ENCODE measurements at places on chromosomes 6 and 20.
A peak's percentile ranks its signal among the peaks of the same experiment; 100 is the strongest.

DNA sequence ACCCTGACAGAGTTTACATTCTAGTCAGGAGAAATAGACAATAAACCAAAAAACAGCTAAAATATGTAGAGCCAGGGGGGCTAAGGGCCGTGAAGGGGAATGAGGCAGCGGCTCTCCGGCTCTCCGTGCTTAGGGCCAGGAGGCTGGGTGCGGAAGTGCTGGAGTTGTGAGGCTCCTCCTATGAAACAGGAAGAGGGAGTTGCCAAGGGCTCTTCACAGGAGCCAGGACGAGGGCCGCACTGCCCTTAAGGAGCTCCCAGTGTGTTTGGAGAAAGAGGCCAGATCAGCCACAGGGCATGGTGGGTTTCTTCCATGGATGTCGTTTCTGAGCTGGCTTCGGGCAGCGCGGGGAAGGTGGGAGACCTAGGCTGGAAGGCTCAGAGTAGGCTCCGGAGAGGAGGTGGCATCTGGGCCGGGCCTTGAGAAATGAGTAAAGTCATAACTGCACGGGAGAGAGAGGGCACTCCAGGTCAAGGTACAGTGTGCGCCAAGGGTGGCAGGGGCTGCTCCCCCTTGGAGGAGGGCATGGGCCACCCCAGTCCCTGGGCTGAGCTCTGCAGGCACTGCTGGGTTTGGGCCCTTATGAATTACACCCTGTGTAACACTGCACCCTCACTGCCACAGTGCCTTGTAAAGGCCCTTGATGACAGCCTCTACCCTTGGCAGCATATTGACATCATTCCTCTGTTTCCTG lies 20.8 kb upstream of the MLN start:
- DNase-seq, result no peak

- no peak for DNase-seq
Observed at GRCh38 chr20:6714279-6714711, 53.2 kb upstream of the BMP2 start.

DNA sequence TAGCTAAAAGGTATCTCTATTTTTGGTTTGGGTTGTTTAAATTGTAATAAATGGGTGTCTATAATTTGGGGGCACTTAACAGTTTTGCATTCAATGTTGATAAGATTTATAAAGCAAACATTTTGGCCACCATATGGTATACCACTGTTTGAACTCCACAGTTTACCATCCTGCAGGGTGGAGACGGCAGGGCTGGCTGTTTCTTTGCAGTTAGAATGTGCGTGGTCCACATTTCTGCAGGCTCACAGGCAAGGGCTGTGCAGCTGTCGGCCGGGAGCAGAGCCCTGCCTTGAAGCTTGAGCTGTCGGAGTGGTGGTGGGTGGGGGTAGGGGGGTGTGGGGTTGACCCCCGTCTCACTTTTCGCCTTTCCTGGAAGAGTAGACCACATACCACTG lies 135.9 kb downstream of the CDH4 start:
- no peak for DNase-seq

- DNase-seq, result no peak
Observed at GRCh38 chr20:63295846-63296245, 2.9 kb downstream of the COL20A1 start.

DNA sequence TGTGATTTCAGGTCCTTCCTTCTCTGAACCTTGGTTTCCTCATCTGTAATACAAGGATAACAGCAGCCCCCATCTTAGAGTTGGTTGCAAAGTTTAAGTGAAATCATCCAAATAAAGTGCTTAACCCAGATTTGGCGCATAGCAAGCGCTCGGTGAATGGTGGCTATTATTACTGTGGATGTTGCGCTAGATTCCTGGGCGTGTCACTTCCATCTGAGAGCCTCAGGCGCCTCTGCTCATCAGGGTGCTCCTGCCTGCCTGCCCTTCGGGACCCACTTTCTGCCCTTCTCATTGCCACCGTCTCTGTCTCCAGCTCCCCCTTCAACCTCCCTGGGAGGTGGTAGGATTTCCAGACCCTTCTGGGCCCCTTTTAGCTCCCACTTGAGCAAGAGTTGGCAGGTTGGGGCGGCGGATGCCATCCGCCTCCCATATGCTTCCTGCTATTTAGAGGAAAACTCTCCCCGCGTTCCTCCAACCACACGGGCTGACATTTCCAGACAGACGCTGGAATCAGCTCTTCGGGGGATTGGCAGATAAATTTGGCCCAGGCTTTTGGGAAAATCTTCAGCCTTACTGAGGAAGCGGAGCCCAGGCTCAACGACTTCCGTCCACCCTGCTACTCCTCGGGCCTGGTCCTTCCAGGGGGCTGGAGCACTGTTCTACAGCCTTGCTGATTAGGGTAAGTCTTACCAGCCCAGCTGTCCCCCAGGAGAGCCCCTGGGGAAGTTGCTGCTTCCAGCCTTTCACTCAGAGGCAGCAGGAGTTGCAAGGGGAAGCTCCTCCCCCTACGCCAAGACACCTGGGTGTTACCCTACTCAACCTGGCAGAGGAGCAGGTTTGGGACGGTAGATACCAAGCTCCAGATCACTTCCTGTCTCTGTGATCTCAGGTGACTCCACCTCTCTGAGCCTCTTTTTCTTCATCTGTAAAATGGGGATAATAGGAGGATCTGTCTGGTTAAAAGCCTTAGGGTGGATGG lies 71.5 kb downstream of the DLGAP4 start:
- no peak for DNase-seq

- DNase-seq, result peak; percentile 88
Observed at GRCh38 chr6:6749702-6750491, 161.4 kb downstream of the LY86 start.

DNA sequence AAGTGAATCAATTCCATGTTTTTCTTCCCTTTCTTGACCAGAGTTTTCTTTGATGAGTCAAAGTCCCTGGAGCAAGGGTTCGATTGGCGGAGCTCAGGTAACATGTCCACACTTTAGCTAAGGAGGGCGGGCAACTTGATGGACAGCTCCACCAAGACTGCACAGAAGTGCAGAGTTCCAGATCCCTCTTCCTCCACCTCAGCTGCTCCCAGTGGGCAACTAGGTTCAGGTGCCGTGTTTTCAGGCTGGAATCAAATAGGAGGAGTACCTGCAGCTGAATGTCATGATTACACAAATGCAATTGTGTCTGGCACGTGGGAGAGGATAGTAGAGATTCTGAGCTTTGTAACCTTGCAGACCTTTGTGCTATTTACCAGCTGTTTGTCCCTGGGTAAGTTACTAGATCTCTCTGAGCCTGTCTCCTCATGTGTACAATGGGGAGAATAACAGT lies 1.9 kb upstream of the ELMO2 start:
- no peak for DNase-seq

GRCh38 chr20:51216850-51217249 lies 193.9 kb upstream of the KCNG1 start:
- no peak for DNase-seq

DNA sequence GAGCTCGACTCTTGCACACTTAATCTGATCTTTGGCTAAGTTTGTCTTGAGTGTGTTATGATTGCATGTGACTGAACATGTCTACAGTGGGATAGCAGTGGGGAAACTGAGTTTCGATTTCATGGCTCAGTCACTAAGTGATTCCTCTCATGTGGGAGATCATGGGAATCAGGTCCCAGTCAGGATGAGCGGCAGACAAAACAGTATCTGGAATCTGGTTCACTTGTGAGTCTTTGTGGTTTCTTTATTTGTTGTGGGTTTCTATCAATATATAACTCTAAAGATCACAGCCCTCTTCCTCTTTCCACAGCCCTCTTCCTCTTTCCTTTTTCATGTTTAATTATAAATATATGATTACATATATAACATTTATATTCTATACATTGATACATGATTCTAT lies 4.0 kb downstream of the RPP21 start:
- DNase-seq, result no peak

All from RKO (cell line).